ENCODE measurements at places on chromosomes 5 and 9.
A peak's percentile ranks its signal among the peaks of the same experiment; 100 is the strongest.

GRCh38 chr5:159629158-159629557, 287.1 kb upstream of the ADRA1B start:
- no peak for DNase-seq

DNA sequence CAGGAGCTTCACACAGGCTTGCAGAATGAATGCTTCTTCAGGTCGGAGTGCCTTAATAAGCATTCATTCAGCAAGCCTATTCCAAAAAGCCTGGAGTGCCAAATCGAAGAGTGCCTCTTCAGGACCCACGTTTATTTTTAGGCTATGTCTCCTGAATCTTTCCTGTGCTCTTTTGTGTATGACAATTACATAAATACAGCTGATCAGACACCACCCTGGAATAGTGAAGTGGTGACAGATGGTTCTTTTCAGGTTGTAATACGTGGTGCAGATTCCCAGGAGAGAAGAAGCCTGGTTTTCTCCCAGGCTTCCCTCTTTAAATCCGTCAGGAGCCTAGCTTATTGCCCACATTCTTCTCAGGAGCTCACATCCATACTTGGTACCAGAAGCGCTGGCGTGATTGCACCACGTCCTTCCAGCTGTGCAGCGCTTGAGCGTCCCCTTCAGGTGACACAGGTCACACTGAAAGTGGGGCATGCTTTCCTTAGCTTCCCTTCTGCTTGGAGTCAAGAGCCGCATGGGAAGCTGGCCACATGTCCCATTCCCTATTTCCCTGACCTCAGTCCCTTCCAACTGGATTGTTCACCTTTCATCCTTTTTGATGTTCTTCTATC, 123.1 kb downstream of the ADCY2 start:
- no peak for DNase-seq

GRCh38 chr5:160547872-160548271, 126.2 kb downstream of the PTTG1 start:
- DNase-seq, result no peak

- DNase-seq, result no peak
These were observed 24.5 kb downstream of the GADD45G start for GRCh38 chr9:89629081-89629976.

- DNase-seq, result peak; percentile 67
These were observed 95.8 kb upstream of the ANKRD55 start for GRCh38 chr5:56328753-56329560.

DNA sequence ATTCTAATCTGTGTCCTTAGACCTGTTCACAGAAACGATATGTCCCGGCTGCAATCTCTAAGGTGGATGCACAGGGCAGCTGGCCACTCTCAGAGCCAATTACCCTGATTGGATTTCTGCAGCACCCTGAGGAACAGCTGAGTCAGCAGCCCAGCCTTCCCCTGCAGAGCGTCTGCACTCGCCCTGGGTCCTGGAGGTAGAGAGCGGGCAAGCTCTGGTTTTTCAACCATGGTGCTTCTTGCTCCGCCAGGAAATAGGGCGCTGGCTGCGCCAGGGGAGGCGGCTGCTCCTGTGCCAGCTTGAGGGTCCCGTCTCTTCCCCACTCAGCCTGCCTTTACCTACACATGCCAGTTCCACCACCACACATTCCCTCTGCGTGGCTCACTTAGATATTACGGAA, 19.2 kb downstream of the NDUFS6 start:
- no peak for DNase-seq

GRCh38 chr5:148972974-148973374, 89.9 kb downstream of the SH3TC2 start:
- no peak for DNase-seq

GRCh38 chr5:6494939-6495338, 46.3 kb downstream of the UBE2QL1 start:
- DNase-seq, result no peak

- DNase-seq, result no peak
These were observed 19.9 kb upstream of the WNK2 start for GRCh38 chr9:93164085-93164484.

DNA sequence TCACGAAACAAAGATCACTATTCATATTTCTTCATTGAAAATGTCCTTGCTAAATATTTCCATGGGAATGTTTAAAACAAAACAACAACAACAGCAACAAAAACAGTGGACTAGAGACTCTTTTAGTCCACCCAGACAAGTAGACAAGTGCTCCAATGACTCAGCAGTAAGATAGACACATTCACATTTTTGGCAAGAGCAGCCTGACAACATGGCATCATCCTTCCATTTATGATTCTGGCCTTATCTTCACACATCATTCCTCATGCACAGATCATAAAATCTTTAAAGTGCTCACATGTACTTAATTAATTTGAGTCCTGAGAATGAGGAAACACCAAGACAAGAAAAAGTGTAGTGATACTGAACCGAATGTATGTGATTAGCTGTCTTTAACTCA, 132.6 kb upstream of the PDE4D start:
- no peak for DNase-seq

GRCh38 chr5:144697847-144698262, 527.2 kb downstream of the KCTD16 start:
- DNase-seq, result no peak

- DNase-seq, result no peak
These were observed 28.9 kb downstream of the TCF7 start for GRCh38 chr5:134143431-134143830.

DNA sequence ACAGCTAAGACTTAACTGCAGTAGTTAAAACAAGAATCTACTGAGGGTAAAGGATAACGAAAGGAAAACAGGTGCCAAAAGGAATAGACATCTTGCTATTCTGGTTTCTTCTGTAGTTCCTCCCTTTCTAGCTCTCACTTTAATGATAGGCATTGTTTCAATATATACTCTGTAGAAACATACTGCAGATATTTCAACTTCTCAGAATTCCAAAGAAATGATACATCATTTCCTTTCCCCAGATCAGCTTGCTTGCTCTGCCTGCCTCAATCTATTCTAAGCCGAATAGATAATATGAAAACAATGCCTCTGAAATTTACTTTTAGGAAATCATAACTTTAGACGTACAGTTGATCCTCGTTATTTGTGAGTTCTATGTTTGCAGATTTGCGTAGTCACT, 46.3 kb downstream of the ACO1 start:
- no peak for DNase-seq

DNA sequence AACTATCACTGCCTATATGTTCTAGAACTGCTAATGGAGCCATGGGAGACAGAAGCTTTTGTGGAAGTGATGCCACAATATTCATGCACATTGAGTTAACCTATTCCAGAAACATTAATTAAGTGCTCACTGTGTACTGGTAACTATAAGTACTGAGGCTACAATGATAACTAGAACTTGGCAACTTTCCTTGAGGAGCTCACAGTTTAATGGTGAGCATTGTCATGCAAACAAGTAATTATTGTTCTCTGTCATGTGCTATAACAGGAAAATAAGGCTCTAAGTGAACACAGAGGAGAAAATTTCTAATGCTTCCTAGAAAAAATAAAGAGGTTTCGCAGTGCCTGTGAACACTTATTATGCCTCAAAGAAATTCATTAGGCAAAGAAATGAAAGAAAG, 142.2 kb downstream of the BAAT start:
- DNase-seq, result no peak

DNA sequence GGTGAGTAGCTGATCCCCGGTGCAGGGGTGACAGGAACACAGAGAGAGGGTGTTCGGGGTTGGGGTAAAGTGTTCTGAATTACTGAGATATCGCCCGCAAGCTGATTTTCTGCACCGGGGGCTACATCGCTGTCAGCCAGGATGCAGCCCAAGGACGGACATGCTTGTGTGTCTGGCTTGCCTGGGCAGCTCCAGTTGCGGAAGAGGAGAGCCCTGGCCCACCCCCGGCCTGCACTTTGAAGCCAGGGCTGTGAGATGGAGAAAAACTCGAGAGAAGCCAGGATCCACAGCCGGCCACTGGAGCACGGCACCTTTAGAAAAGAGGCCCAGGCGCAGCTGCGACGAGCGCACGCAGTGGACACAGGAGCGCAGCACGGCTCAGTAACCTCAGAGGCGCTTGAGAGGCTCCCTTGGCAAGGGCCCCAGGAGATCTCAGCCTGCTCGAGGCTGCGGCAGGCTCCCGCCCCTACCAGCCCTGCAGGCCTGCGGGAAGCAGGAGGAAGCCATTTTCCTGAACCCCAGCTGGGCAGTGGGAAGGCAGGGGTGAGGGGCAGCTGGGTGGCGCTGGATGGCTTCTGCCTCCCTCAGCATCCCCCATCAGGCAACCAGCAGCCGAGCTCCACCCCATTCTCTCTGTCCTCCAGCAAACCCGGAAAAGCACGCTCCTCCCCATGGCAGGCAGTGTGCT, 59.2 kb downstream of the C9orf50 start:
- no peak for DNase-seq

DNA sequence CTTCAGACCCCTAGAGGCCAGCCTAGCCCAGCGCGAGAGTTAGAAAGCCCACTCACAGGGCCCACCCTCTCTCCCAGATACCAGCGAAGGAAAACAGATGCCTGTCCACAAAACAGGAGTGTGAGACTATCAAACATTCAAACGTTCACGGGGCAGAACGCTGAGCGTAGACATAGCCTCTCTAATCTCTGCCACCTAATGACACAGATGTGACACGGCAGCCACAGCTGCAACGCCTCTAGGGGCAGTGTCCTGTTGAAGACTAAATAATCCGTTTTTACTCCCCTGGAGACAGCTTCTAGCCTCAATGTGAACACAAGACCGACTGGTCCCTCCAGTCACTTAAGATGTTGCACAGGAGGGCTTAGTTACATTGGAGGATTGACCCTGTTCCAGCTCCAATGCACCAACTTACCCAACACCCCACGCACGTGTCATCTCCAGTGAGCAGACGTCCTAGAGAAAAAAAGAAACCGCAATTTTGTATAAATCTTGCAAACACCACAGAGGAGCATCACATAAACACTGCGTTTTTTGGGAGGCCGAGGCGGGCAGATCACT, 14.3 kb downstream of the DIPK1B start:
- peak; percentile 66 for DNase-seq

GRCh38 chr5:133698646-133699526, 86.5 kb upstream of the FSTL4 start:
- no peak for DNase-seq

DNA sequence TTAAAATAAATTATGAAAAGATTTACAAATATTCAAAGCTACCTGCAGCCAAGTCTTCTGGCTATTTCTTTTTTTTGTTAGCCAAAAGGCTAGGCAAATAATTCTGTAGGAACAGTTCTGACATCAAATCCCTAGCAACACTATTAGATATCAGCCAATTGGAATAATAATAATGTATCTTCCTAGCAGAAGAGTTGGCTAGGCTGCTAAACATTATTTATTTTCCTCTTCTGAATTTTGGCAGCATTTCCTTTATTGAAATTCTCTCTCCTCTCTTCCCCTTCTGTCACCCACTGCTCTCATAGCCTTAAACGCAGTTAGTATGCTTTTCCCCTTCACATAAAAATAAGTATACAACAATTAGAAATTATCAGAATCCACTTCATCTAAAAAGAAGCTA, 42.6 kb downstream of the ZDHHC21 start:
- no peak for DNase-seq

GRCh38 chr5:93462916-93463315, 118.1 kb downstream of the NR2F1-AS1 start:
- no peak for DNase-seq

DNA sequence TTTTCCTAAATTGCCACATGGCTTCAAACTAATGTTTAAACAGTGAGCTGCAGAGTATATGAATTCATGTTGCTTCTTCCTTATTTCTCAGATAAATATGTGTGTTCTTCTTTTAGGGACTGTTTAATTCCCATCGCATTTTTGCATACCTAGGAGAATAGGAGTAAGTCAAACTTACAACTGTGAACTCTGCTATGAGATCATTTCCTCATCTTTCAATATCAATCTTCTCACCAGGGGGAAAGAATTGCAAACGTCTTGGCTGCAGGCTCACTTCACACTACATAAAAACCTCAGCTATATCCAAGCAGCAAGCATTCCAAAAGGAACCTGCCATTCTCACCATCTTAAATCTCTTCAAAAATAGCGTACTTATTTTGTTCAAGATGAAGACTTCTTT, 271.0 kb downstream of the DNAH5 start:
- no peak for DNase-seq

DNA sequence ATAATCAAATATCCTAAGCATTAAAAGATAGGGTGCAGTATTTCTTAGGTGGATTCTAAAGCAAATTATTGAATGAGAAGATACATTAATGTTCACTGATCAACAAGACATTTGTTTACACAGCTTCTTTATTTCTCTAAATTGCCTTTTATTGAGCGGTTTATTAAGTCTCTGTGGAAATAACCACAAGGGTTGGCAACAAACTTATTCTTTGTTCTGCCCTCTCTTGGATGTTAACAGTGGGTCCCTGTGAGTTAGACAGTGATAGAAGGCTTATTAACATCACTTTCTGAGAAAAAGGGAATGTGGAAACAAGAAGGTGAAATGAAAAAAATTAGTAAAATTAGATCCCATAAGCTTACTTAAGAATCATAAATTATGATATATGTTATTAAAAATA, 82.7 kb upstream of the C6 start:
- DNase-seq, result no peak

DNA sequence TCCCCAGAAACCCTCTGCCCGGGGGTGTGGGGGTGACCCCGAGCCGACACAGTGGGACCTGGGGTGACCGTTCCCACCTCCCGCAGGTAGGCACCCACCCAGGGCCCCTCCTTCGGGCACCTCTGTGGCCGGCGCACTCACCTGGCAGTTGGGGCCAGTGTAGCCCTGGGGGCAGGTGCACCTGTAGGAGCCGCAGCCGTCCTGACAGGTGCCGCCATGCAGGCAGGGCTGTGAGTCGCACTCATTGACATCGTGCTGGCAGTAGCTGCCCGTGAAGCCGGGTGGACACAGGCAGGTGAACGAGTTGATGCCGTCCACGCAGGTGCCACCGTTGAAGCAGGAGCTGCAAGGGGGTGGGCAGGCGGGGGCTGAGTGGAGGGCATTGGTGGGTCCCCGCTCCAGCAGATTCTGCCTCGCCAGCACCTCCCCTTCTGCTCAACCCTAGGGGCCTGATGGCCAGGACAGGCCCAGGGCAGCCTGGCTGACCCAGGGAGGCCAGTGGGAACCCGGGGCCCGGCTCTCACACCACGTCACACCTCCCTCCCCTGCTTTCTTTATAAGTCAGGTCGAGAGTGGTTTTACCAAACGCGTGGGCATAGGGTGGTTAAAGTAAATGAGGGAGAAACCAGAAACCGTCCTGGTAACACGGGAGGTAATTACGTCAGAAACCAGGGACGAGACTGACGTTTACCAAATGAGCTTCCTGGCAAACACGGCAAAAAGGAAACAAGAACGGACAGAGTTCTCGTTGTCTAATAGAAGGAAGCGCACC, 26.1 kb upstream of the SEC16A start:
- no peak for DNase-seq

DNA sequence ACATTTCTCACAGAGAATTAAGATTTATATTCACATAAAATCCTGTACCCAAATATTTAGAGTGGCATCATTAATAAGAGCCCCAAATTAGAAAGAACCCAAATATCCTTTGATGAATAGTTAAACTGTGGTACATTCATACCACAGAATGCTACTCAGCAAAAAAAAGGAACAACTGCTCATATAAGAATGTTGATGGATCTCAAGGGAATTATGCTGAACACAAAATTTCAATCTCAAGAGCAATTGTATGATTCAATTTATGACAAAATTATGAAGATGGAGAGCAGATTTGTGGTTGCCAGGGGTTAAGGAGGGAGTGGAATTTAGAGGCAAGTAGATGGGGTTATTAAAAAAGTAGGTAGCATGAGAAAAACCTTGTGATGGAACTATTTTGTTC, 4.5 kb upstream of the PAIP1 start:
- no peak for DNase-seq
